Calu3 (cell line): ENCODE measurements at places on chromosomes 4 and X. TPM values are rescaled to one million over a fixed set of nuclear protein-coding genes. Genes with fewer than 3 reads are reported as not detected.
A peak's percentile ranks its signal among the peaks of the same experiment; 100 is the strongest.

VMA21 gene
- 63.1 and 67.2 TPM in 2 replicates for total RNA-seq

- peak; percentile 59 for DNase-seq
- no peaks in the 10 kb centered on the region for H3K36me3 ChIP-seq
- peaks cover 20% of the 10 kb centered on the region for H3K4me1 ChIP-seq
- peaks cover 26% of the 10 kb centered on the region for H3K27me3 ChIP-seq
- no peak overlapping the region for H3K27ac ChIP-seq
Observed at GRCh38 chr4:37767546-37767945, 58.9 kb upstream of the PGM2 start.

DNA sequence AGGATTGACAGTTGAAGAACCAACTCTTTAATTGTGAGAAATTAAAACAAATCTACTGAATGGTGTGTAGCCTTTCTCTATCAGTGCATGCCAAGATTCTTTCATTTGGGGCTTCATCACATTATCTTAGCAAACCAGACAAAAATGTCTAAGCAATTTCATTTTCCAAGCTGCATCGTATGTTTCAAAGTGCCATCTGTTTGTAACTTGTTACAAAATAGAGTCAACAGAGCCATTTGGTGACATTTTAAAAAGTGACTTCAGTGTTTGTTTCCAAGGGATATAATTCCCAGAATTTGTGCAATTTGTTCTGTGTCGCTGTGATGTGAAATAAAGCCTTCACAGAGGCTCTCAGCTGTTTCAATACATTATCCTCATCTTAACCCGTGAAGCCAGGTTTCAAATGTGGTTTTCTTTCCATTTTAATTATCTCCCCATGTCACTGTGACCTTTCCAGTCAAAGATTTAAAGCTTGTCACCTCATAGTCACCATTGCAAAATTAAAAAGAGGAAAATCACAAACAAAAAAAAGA, 46.0 kb upstream of the C1QTNF7 start:
- no peak overlapping the region for H3K27ac ChIP-seq
- H3K4me3 ChIP-seq, result no peak overlapping the region
- no peaks in the 10 kb centered on the region for H3K36me3 ChIP-seq

DNA sequence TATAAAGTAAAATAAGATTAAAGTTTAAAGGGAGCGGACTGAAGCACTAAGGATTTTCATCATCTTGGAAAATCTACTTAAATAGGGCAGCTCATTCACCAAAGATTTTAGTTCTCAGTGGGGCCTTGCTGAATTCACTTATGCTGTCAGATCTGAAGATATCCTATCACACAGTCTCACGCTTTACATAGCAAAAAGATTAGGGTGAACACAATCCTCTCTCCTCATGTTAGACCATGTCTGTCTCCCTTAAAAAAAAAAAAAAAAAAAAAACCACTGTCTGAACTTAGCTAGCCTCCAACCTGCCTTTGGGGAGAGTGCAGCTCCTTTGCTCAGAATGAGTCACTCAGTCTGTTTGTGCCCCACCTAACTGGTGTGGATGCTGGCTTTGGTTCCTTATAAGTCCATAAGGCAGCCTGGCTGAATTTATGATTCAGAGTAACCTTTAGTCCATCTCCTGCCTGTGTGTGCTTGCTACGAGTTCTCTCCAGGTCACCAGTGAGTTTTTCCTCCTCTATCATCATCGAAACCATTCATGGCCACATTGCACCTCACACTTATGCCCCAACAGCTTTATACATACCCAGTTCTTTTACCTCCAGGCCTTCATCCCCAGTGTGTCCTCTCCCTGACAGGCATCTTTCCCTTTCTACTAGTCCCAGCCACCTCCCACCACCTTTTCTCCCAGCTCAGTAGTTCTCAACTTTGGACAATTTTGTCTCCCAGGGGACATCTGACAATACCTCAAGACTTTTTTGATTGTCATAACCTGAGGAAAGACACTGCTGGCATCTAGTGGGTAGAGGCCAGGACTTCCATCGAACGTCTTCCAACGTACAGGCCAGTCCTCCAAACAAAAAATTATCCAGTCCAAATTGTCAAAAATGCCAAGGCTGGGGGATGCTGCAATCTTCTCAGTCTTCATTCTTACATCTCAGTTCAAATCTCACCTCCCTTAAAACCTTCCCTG, 220.7 kb upstream of the EMCN start:
- H3K4me1 ChIP-seq, result peaks cover 23% of the 10 kb centered on the region
- H3K27me3 ChIP-seq, result no peaks in the 10 kb centered on the region
- no peaks in the 10 kb centered on the region for H3K36me3 ChIP-seq
- no peak overlapping the region for H3K4me3 ChIP-seq
- peak; percentile 47 for DNase-seq
